Colonic mucosa (tissue), 4 donors: ENCODE measurements at places on chromosomes 4 and X.

- DNase-seq = no peak
These were observed 708 bp upstream of the PCGF3 start for GRCh38 chr4:704971-705277.

DNA sequence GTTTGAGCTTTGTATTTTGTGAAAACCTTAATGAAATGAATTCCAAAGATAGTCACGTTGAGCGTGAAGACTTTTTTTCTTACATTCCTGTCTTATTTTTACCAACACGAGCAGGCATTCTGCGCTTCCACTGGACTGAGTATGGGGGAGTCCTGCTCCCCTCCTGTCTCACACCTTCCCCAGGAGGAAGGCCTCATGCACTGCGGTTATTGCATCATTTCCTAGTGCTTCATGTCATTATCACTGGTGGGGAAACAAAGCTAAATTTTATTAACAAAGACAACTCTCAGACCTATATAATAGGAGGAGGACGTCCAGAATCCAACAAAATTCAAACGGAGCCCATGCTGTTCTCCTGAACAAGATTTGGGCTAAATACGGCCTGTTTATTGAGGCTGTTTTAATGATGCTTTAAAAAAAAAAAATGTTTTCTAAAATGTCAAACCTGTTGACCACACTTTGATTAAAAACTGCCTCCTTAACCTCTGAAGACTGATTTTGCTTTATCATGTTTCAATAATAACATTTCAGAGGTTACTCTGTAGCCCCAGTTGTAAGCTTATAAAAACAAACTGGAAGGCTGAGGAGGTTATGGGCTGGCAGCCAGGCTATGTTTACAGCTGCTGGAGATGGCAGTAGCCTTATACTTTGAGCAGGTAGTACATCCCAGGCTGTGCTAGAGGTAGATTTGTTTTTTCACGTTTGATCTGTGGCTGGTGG, 118.0 kb downstream of the SOWAHB start:
- no peak for DNase-seq

GRCh38 chrX:9905288-9905687, 61.9 kb upstream of the CLDN34 start:
- DNase-seq = no peak

DNA sequence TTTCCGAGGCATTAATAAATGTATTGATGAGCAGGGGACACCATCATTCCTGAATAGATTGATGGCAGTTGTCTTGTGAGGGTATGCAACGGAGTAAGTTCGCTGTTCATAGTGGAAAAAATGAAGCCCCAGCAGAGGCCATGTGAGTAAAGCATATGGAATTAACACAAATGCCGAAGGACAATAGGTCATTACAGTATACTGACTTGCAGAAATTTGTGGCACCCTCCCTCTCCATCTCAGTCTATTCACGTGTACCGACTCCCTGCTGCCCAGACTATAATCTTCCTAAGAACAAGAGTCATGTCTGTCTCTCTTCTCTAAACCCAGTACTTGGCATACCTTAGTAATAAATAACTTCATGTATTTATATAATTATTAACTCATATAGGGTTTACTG, 47.1 kb upstream of the PCDH10 start:
- DNase-seq = no peak

- DNase-seq = no peak
These were observed 71.3 kb upstream of the ADGRG2 start for GRCh38 chrX:19193565-19193964.

GRCh38 chr4:124534131-124534530, 178.4 kb downstream of the ANKRD50 start:
- no peak for DNase-seq

GRCh38 chr4:136336479-136336878, 1195.8 kb downstream of the PCDH18 start:
- no peak for DNase-seq

GRCh38 chrX:132858018-132858417, 100.4 kb downstream of the HS6ST2 start:
- DNase-seq = no peak

- no peak for DNase-seq
These were observed 62.2 kb upstream of the IL13RA1 start for GRCh38 chrX:118665204-118665603.

DNA sequence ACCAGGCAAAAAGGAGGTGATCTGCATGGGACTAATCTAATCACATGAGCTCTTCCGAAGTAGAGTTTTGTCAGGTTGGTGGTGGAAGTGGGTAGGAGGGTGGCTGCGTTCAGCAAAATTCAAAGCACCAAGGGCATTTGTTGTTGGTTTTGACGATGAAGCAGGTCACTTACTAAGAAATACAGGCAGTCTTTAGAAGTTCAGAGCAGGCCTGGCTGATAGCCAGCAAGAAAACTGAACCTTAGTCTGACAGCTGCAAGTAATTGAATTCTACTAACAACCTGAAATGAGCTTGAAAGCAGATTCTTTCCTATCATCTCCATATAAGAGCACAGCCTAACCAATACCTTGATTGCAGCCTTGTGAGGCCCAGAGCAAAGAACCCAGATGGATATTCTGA, 505.8 kb downstream of the KLHL13 start:
- no peak for DNase-seq

GRCh38 chr4:161900110-161900509, 263.7 kb downstream of the FSTL5 start:
- no peak for DNase-seq

DNA sequence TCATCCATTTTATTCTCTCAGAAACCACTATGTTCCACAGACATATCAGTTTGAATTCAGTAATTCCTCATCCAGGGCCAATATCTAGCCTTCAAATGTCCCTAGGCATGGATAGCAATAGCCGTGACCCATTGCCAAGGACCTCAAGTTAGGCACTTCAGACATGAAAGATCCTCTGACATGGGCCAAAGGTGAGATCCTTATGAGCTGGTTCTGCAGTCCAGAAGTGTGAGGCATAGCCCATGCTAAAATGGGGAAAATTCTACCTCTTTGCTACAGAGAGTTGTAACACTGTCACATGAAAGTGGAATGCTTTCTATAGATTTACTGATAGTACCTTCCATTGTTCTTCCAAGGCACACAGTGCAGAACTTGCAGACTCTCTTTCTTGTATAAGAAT, 349.7 kb upstream of the GALNT7 start:
- DNase-seq = no peak

GRCh38 chr4:56243107-56243506, 144.2 kb downstream of the AASDH start:
- DNase-seq = no peak

GRCh38 chr4:40205259-40206198, 8.7 kb downstream of the RHOH start:
- no peak for DNase-seq

- DNase-seq = no peak
These were observed 28.6 kb downstream of the ANAPC10 start for GRCh38 chr4:145069361-145069760.

DNA sequence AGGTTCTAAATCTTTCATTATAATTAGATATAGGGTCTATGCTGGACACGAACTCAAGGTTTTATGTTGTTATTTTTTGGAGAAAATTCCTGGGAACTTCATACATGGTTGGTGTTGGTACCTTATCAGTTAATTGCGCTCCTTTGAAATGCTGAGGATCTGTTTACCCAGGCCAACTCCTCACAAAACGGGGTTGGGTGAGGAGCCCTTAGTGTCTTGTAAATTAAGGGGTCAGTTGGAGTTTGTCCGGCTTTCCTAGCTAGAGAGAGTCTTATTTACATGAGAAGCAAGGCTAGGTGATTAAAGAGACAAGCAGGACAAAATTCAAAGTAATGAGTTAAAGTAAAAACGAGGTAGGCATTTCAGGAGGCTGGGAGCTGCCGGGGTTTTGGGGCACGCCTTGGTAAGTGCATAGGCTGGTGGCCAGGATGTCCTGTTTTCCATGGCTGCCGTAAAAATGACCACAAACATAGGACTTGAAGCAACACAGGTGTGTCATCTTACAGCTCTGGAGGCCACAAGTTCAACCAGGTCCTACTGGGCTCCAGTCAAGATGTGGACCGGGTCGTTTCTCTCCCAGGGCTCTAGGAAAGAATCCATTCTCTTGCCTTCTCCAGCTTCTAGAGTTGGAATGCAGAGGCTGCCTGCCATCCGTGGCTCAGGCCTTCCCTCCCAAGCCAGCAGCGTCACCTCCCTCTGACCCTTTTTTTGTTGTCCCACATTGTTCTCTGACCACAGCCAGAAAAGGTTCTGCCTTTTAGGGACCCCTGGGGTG, 19.8 kb downstream of the PSAPL1 start:
- no peak for DNase-seq

GRCh38 chrX:42149765-42150164, 226.4 kb upstream of the CASK start:
- no peak for DNase-seq

DNA sequence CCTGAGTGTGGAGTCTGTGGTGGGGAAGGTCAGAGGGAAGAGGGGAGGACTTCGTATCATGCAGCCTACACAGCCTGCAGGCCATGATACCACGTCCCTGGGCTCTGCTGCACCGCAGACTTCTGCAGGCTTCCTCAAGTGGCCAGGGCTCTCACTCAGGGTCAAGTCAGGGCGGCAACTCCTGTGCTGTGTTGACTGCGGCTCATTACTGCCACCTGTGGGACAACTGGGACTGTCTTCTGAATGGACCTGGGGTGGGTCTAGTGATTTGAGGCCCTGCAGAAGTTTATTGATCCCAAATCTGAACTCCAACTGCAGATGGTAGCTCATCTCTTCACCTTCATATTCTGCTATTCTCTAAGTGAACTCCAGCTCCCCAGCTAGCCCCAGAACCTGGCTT, 167.1 kb downstream of the NSUN7 start:
- peak; percentile 56 for DNase-seq

- DNase-seq = no peak
These were observed 10.9 kb downstream of the HHIP start for GRCh38 chr4:144656850-144657249.

DNA sequence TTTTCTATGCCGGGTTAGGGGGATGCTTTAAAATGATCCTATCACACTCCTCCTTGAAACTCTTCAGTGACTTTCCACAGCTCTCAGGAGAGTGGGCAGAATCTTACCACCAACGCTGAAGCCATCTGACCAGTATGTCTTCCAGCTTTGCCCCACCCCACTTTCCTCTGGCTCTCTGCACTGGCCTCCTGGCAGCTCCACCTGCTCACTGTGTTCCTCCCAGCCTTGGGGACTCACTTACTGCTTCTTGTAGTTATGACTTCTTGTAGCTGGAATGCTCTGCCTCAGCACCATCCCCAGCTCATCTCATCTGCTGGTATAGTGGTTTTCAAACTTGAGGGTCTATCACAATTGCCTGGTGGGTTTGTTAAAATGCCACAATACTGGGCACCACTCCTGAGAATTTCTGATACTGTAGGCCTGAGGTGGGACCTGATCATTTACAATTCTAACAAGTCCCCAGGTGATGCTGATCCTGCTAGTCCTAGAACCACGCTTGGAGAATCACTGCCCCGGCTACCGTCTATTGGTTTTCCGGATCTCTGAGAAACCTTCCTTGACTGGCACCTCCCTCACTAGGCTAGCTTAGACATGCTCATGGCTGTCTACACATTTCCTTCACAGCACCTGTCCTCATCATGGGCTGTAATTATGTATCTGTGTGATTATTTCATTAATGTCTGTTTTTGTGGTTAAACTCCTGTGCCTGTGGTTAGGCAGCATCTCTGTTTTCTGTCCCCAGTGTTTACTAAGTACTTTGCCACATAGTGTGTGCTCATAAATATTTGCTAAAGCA, 152.2 kb downstream of the MGST2 start:
- DNase-seq = no peak

DNA sequence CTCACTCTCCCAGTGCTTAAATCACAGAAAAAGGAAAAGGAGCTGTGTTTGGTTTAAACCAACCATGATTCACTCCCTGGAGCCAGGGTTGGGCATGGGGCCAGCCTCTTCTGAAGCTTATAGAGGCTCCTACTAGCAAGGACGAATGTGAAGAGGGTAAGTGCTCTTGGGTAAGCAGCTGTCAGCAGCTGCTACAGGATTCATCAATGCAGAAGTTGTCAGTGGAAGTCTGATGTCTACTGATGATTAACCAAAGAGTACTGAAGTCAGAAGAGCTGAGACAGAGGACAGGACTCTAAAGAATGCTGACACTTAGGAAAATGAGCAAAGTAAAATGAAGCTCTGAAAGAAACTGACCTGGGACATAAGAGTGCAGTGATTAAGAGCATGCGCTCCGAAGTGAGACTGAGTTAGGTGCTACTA, 32.7 kb upstream of the JADE1 start:
- DNase-seq = peak; percentile 35

DNA sequence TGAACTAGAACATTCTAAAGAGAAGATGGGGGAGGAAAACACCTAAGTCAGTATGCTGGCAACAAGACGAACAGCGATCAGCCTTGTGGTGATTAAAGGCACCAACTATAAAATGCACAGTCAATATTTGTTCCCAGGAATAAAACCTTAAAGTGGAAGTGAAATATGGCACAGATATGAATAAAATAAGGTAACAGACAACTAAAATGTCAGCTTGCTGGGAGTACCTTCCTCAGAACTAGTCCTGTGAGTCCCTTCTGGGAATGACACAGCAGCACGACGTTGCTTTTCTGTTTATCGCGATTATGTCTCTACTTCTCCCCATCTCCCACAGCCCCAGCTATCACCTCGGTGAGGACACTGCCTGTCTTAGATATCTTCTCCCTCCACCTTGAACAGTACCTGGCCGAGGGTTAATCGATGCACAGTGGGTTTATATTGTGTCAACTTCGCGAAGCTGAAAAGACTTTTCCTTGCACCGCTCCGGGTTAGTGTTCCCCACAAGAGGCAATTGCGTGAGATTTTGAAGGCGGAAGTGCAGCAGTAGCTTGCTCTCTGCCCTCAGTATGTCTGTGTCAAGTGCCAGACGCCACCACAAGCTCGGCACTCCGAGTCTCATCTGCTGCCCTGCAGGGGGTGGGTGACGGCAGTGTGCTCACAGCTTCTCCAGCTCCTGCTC, 17.4 kb downstream of the MTNR1A start:
- peak; percentile 23 for DNase-seq

GRCh38 chr4:60128888-60129287, 1071.2 kb upstream of the ADGRL3 start:
- no peak for DNase-seq

DNA sequence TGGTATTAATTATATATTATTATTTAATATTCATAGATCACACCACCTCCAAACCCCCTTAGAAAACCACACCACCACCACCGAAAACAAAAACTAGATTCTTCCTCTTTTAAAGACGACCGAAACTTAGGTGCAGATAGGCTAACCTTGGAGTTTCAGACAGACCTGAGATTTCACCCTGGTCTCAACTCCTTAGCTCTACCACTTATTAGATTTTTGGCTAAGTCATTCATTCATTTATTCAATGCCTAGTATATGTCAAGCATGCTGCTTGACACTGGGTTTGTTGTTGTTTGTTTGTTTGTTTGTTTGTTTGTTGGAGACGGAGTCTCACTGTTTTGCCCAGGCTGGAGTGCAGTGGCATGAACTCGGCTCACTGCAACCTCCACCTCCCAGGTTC, 9.5 kb upstream of the BMP2K start:
- no peak for DNase-seq
